ENCODE measurements at places on chromosomes 5 and 9.

DNA sequence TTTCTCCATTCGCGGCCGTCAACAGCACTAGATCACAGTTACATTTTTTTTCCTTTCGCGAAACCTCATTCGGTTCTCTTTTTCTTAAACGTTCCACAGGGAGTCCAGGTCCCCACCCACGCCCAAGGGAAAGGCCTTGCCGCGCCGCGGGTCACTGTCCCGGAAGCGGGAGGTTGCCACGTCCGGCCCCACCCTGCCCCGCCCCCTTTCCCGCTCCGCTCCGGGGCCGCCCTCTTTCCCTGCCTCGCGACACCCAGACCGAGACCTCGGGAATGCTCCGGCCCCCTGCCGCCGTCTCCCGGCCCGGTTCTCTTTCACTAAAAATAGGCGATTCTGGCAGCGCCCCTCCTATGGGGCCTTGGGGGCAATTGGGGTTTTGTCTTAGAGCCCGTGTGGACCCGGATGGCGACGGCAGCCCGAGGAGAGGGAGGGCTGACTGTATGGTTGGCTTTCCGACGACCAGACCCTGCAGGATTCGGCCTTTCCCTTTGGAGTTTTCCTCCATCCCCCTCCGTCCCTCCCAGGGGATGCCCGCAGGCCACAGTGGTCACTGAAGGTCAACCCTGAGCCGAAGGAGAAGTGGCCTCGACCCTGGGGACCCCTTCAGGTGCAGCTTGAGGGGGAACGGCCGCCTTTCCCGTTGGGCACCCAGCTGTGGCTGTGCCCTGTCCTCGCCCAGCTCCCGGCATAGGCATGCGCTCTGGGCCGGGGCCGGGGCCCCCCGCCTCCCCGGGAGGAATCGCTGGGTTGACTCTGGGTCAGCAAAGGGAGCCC, 2.8 kb upstream of the RACK1 start:
- peak; percentile 63 for DNase-seq

DNA sequence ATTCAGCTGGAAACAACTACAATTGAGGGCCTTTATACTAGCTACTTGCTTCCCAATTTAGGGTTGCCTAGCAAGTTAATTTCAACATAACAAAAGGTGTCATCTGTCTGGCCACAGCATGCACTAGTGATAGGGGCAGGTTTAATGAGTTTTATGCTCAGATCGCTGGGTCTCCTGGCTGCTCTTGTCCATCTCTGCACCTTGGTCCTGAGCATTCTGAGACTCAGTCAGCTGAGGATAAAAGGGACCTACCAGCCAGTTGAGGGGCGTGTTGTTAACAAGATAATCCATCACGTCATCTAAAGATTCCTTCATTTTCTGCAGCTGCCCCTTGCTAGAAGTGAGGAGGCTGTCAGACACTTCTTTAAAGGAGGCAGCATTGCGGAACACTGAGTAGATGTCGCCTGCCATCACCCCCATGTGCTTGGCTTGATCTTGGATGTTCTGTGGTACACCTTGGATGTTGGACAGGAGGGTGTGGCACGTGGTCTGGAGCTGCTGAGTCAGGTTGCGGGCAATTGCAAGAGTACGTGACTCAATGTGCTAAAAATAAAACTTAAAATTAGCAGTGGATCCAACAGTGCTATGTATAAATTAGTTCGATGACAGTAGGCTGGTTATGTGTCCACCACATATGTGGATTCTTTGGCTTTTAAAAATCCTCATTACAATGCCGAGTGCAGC, 11.0 kb downstream of the PLIN2 start:
- DNase-seq = no peak

DNA sequence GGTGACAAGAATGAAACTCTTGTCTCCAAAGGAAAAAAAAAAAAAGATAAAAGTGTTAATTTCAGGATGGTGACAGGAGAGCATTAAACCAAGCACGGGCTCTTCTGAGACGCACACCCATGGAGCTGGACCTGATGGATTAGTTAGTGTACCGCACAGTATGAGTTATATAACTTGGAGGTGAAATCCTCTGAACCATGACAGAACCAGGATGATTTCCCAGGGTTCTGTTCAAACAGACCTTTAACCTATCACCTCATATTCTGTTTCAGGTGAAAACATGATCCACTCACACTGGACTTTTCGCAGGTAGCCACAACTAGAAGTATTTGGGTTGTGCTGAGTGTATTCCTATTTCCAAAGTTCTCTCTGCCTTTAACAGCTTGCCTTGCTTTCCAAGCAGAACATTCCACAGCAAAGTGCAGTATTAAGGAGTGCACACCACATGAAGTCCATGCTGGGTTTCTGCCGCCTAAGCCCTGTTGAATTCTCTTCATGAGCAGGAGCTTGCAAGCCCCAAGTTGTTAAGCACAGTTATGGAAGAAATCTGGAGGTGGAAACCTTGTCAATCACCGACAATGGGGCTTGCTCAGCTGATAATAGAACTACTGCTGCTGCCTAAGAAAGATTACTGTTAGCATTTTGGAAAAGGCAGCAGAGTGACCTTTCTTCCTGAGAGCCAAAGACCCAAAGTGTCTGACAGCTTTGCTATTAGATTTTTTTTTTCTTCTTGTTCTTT, 461.7 kb downstream of the TLE1 start:
- no peak for DNase-seq

DNA sequence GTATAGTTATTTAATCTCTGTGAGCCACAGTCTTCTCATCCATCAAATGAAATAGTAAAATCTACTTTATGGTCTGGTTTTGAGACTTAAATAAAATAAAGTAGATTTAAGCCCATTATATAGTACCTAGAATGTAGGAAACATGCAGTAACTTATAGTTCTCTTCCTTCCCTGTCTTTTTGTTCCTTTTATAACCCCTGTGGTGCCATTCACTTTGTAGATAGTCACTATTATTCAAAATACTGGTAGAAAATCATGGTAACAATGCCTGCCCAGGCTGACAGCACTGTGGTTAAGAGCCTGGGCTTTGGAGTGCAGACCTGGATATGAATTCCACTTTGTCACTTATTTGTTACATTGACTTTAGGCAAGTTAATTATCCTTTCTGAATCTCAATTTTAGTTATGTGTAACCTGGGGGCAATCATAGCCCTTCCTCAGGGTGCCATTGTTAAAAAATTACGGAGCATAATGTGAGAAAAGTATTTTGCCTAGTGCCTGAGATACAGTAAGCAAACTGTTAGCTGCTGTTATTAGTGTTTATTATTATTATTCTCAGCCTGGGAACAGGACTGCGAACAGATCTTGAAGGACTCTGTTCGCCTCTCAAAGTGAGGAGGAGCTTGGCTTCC, 100.4 kb downstream of the RALGPS1 start:
- no peak for DNase-seq

- no peak for DNase-seq
Measured at GRCh38 chr5:1442222-1443145, 2.8 kb downstream of the SLC6A3 start.

DNA sequence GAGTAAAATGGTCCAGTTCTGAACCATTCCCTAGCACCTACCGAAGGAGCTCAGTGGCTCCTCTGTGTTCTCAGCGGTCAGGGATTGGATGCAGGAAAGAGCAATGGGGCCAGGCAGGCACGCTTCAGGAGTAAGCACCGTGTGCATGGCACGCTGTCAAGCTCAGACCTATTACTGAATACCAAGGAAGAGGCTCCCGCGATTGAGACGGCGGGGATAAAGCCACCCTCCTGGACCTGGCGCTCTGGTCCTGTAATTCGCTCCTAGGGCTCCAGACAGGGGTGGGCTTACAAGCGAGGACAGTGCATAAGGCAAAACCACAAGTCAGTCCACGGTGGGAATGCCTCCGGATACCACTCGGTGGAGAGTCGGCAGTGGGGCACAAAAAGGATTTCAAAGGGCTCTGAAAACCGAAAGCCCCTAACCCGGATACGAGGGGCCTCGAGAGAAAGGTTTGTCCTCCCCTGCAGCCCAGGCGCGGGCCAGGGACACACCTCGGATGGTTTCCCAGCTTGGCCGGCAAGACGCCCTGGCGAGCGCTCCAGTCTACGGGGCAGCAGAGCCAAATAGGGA, 988 bp downstream of the OXCT1 start:
- DNase-seq = no peak

- DNase-seq = no peak
Measured at GRCh38 chr9:70798018-70798417, 323.4 kb downstream of the TRPM3 start.

DNA sequence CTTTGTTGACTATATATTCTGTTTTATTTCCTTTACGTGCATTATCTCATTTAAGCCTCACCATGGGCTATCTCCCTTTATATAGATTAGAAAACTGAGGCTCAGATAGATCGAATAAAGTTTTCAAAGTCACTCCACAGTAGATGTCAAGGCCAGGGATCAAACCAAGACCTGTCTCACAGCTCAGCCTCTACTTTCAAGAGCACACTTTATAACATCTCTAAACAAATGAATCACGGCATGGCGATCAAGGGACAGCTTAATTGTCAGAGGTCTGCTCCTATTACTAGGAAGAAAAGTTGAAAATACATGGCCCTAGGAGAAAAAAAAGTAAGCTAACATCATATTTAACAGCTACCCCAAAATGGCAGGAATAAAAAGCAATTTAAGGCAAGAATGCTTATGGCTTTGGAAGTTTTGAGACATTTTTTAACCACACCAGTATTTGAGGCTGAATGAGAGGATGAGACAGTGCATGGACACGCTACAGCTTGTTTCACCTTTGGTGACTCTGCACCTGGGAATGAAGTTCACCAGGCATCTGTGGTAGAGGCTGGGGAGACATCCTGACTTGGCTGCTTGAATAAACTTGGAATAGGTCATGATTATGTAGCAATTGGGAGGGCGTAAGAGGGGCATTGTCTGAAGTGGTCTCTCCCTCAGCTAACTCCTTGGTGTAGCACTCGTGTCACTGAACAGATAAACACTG, 486.8 kb upstream of the WWC1 start:
- no peak for DNase-seq

DNA sequence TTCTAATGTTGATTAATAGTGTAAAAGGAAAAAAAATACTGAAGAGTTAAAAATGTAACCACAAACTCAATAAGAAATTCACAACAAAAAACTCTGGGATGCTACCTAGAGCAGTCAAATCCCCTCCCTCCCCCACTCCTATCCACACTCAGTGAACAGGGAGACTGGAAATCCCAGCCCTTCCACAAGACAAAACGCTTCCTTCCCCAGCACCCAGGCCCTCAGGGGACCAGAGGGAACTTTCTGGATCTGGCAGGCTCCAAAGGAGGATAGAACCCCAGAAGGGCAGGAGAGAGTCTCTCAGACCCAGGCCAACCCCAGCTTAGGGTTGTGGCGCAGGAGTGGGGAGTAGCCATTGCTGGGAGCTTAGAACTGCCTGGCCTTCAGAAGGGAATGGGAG, 55.0 kb downstream of the DCP2 start:
- DNase-seq = no peak

- no peak for DNase-seq
Measured at GRCh38 chr5:96176022-96176421, 214.4 kb upstream of the ELL2 start.

- no peak for DNase-seq
Measured at GRCh38 chr9:110065532-110065931, 142.4 kb downstream of the C9orf152 start.

GRCh38 chr5:51829230-51829629, 446.0 kb downstream of the ISL1 start:
- no peak for DNase-seq

DNA sequence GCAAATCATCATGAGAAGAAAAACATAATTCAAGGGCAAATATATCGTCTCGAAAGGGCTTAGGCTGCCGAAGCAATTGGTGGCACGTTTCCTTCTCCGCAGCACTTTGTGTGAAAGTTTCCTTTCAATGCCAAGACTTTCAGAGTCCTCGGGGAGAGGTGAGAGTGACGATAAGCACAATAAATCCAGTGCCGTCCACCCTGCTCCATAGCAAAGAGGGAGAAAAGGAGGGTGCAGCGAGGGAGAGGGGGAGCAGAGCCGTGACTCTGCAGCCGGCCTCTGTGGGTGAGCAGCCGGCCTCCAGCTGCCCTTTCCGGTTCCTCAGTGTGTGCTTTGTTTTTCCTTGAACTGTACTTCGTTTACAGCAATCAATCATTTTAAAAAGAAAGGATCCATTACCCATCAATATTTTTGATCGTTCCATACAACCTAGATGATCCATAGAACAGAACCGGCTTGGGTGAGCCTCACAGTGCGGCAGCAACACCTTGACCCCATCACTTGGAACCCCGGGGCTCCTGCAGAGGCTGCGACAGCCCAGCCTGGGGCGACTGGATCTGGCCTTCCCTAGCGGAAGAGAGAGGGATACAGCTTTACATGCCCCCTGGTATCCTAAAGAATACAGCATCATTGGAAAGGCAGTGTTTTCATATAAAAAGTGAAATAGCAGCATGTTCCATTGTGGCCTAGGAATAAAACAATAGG, 247.0 kb upstream of the IRX4 start:
- no peak for DNase-seq

GRCh38 chr5:124748687-124749594, 2.5 kb upstream of the ZNF608 start:
- DNase-seq = no peak

DNA sequence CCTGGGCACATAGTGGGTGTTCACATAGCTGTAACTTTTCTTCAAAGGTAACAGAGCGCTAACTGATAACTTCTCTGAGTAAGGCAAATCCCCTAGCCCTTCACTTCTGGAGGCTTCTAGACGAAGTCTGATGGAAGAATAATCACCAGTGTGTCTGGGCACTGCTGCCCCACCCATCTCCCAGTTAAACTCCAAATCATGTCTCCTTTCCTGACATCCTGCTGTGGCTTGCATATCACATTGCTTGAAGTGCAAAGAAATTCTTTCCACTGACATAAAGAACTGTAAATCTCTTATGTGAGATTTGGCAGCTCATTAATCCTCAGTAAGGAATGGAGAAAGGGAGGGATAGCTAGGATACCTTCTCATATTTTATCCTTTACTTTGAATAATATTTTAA, 74.6 kb downstream of the MARCHF11 start:
- DNase-seq = no peak

DNA sequence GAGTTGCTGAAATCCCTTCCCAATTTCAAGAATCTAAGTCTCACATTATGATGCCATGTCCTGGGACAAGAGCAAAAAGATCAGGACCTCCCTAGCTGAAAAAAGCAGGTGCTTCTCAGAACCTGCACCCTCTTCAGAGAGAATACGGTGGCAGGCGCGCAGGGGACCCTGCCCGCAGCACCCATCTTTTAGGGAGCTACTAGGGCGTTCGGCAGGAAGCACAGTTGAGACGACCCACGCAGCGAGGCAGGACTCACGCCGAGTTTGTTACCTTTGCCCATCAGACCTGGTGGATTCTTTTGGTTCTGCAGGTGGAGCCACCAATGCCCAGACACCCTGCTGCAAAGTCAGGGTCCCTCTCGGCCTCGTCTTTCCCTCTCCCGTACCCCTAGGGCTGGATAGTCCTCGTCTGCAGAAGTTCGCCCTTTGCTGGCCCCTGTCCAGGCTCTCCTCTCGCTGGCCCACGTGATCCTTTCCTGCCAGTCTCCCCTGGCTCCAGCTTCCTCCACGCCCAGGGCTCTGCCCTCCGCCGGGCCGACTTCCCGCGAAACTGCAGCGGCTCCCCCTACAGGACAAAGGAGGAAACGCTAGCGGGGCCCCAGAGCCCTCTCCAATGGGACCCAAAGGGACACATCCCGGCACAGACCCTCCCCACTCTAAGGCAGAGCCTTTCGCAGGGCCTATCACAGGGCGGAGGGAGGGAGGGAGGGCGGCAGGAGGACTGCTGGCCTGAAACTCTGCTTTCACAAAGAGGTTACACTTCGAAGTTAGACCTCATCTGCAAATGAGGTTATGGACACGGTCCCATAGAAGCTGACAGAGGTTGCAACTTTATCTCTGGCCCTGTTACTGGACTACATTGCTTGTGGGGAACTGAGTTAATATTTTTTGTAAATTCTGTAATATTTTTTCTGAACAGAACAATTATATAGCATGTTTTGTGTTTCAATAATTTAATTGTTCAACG, 28.8 kb downstream of the TMEM174 start:
- peak; percentile 21 for DNase-seq

GRCh38 chr9:74245866-74246497, 251.2 kb upstream of the RORB start:
- no peak for DNase-seq
